ENCODE measurements at places on chromosomes 5 and 9.

DNA sequence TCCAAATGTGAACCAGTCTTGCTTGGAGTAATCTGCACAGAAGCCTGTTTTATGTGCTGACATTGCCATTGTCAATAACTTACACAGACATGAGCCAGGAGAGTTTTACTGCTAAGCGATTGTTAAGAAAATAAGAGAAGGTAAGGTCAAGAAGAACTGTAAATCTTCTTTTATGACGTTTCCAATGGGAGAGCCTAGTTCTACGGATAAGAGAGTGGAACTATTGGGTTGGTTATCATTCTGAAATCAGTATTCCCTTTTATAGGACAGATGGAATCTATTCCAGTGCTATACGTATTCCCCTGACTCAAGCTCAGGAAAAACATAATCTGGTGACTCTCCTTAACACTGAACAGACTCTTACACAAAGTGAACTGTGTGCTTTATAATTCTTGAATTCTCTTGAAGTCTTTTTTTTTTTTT, 137.9 kb upstream of the OTULINL start:
- no peak for DNase-seq

DNA sequence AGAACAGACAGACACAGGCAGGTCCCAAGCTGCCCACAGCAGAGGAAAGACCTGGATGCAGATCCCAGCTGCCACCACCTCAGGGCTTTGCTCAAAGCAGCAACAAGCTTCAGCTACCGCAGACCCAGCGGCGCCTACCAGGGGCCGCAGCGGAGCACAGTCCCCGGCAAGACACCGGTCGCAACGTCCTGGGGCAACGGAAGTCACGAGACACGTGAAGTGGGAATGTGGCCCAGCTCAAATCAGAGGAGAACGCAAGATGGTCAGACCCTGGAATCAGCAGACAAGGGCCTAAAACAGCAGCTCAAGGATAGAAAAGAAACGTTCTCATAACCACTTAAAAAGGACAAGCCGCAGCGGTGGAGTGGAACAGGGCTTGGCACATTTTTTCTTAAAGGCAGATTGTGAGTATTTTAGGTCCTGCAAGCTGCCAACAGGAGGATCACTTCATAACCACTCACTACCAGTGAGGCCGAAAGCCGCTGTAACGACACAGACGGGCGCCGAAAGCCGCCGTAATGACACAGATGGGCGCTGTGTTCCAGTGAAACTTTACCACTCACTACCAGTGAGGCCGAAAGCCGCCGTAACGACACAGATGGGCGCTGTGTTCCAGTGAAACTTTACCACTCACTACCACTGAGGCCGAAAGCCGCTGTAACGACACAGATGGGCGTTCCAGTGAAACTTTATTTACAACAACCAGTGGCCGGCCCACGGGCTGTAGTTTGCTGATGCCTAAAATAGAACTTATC, 21.7 kb downstream of the SLC9A3 start:
- DNase-seq: no peak

DNA sequence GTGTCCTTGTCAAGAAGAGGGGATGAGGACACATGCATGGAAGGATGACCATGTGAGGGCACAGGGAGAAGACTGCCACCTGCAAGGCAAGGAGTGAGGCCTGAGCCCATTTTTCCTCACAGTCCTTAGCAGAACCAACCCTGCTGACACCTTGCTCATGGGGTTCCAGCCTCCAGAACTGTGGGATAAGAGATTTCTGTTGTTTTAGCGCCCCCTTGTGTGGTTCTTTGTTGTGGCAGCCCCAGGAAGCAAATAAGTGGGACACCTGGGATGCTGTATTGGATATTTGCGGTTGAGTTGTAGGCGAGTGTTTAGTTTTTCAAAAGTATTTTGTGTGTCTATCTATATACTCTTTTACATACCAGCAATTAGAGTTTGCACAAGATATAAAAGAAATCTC, 206.4 kb downstream of the NXNL2 start:
- DNase-seq: no peak

DNA sequence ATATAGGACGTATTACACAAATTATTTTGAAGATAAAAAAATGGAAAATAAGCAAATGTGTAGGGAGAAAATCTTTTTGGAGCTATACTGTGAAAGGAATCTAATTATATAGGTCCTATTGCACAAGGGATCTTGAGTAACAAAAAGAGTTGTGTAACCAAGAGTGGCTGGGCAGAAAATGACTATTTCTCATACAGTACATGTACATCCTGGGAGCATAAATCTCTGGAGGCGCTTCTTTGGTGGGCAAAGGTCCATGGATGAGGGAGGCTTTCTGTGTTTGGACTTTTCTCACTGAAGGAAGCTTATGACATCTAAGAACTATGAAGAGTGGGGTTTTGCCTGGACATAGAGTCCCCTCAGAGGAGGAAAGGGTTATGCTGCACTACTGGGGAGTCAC, 29.8 kb downstream of the ANKS6 start:
- no peak for DNase-seq

DNA sequence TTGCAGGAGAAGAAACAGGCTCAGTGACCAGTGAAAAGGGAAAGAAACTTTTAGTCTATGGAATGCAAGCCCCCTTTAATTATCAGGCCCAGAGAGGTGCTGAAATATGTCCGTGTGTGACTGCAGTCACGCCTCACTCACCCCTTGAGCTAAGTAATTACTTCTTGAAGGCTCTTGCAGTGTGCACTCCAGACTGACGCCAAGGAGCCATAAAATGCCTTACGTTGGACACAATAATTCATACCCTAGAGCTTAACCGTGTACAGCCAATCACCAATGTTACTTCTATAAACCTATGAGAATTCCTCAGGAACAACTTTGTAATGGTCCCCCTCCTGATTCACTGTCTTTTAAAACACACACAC, 242.2 kb downstream of the SYK start:
- no peak for DNase-seq

- no peak for DNase-seq
Measured at GRCh38 chr9:36470643-36471290, 70.7 kb upstream of the RNF38 start.

- DNase-seq: peak; percentile 57
Measured at GRCh38 chr9:110255463-110256379, 586 bp downstream of the TXN start.

DNA sequence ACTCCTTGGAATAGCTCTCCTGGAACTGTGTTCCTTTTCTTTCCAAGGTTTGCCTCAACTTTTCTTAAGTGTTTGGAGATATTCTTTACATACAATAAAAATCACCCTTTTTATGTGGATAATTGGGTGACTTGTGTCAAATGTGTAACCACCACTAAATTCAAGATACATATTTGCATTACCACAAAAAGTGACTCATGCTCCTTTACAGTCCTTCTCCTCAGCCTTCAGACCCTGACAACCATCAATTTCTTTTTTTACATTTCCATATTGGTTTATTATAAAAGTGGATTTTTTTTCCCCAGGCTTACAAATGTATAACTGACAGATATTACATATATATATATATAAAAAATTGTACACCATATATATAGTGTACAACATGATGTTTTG, 372.0 kb upstream of the KCNN2 start:
- DNase-seq: no peak

- DNase-seq: no peak
Measured at GRCh38 chr5:65695896-65696295, 26.0 kb downstream of the SGTB start.

GRCh38 chr9:88658311-88658822, 123.4 kb downstream of the NXNL2 start:
- DNase-seq: no peak

- no peak for DNase-seq
Measured at GRCh38 chr9:95574176-95574575, 57.4 kb upstream of the PTCH1 start.

DNA sequence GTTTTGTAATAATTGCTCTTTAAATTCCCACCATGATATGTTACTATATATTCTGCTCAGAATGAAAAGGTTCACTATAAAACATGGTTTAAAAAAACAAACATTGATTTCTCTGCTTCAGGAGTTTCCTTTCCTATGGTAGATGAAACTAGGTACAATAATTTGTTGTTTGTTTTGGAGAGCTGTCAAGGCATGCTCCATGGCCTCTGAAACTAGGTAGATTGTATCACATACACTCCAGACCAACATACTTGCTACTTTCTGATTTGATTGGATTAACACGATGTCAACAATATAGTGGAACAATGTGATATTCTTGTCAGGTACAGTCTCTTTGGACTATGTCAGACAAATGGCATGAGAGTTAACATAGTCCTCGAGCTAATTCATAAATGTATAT, 452.7 kb upstream of the CDH9 start:
- DNase-seq: no peak

DNA sequence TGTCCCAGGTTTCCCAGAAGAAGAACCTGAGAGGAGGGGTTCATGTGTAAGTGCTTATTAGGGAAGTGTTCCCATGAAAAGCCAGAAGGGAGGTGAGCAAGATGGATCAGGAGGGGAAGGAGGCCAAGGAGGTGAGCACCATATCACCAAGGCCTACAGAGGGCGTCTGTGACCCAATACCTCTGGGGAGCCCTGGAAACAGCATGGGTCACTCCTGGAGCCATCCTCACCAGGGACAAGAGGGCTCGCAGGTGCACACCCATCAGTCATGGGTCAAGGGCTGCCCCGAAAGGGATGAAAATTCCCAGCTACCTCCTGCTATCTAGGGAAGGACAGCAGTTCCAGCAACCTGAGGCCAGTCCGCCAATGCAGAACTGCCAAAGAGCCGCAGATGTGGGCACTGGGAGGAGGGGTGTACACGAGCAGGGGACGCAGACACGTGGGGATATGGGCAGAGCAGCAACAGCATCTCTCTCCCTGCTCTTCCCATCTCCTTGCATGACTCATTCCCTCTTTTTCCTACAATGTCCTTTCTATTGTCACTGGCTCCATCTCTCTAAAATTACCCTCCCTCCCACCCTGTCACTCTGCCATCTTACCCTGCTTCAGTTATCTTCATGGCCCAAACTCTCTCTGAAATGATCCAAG, 167.6 kb upstream of the FSTL4 start:
- peak; percentile 40 for DNase-seq

DNA sequence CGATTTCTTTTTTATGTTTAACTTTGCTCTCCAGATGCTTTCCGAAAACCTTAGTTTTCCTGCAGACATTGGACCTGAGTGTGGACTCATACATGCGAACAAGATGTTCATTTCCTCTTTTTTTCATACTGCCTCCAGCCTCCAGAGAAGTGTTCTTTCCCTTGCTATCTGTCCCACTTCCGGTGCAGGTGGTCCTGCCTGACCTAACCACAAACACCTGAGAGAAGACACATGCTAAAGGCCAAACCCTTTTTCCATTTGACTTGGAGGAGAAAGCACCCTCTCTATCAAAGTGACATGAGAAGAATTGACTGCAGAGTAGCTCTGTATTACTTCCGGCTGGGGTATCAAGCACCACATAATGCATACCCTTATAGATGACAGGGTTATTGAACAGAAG, 334.0 kb downstream of the ARHGEF28 start:
- DNase-seq: no peak

DNA sequence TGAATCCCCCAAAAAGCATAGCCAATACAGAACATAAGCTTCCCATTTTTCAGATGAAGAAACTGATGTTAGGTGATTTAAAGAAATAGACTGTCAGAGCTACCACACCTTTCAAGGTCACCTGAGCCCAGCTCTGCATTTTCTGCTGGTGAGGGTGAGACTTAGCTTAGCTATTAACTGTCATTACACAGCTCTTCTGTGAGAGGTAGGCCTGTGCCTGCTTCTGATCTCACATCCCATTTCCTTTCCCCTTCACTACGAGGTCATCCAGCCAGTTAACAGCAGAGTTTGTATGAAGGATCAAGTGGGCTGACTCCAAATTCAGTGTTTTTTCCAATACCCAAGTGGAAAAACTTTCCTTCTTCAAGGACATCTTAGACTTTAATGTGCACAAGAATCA, 528.6 kb upstream of the CLINT1 start:
- DNase-seq: no peak

GRCh38 chr9:254516-254915, 39.9 kb downstream of the DOCK8 start:
- DNase-seq: no peak

- DNase-seq: no peak
Measured at GRCh38 chr9:77876091-77876490, 155.5 kb downstream of the GNAQ start.

- no peak for DNase-seq
Measured at GRCh38 chr5:81553567-81554212, 159.8 kb upstream of the ACOT12 start.

DNA sequence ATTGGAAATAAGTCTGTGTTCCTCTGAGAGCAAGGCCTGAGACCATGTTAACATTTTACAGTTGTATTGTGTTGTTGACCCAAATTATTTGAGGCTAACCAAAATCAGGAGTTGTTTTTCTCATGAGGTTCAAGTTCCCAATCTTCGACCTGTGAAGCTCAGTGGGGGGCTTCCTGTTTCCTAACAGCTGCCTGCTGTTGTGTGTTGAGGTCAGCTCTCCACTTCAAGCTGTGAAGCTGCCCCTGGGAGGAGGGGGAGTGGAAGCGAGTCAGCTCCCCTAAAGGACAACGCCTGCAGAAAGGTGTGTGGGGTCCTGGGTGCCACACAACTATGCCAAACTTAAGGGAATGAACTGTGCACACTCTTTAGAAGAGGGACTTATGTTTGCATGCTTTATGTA, 295.5 kb downstream of the IRX1 start:
- peak; percentile 41 for DNase-seq

GRCh38 chr5:100424787-100425186, 110.4 kb upstream of the FAM174A start:
- DNase-seq: no peak

DNA sequence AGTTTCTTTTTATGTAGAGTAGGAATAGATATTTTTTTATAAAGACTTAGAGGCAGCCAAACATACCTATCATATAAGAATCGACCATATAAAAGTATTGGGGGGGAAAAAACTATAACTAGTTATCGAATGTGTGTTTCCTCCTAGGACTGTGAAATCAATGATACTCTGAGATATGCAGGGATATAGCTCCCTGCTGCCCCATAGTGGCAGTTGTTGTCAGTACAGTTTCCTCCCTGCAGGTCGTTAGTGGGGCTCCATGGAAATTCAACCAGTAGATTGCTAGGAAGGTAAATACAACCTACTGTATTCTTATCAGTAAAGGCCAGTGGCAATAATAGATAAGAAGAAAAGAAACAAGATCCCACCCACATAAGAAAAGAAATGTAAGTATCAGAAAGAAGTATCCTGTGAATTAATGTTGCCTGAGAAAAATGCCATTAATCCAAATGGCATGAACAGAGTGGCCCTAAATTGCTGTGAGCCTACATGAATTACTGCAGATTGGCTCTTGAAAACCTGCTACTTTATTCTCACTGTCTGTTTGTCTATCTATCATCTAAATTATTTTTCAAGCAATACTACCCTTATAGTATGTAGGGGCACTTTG, 136.9 kb upstream of the FBN2 start:
- DNase-seq: peak; percentile 62

Data from H9 (cell line).